ENCODE measurements at places on chromosomes 2 and 18. TPM values are rescaled to one million over a fixed set of nuclear protein-coding genes. Genes with fewer than 3 reads are reported as not detected.

- no peak for DNase-seq
Measured at GRCh38 chr2:2881499-2881898, 496.1 kb downstream of the EIPR1 start.

CYP27A1 gene
- total RNA-seq: 12.2 TPM

RESP18 gene
- not detected for total RNA-seq

- no peak for DNase-seq
Measured at GRCh38 chr2:239889641-239890121, 135.5 kb downstream of the NDUFA10 start.

AFF3 gene
- total RNA-seq: not detected

DNA sequence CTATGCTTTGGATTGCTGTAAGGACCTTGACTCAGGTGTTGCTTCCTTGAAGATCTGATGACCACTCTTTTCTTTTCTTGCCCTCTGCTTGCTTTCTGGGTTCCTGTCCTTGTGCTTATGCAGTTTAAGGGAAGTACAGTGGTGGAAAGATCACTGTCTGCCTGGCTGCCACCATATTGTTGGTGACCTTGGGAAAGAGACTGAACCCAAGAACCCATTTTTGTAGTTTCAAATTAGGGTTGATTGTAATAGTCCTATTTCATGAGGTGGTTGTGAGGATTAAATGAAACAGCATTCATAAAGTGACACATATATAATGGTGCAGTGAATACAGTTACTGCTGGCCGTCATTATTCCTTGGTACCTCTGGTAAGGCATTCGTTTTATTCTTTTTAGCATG, 41.1 kb downstream of the MAP4K4 start:
- DNase-seq: no peak

TUBA3E gene
- total RNA-seq: not detected

- no peak for DNase-seq
Measured at GRCh38 chr2:62596061-62596921, 90.3 kb upstream of the TMEM17 start.

GRCh38 chr2:71130905-71131244, 441 bp downstream of the MPHOSPH10 start:
- DNase-seq: no peak

- DNase-seq: no peak
Measured at GRCh38 chr18:77529492-77530176, 280.0 kb downstream of the GALR1 start.

Measured in Calu3 (cell line).